HEK293T (cell line): ENCODE measurements at places on chromosomes 7 and 10.

- no peak for DNase-seq
Observed at GRCh38 chr10:92972066-92972870, 88.3 kb upstream of the CYP26C1 start.

- DNase-seq, result no peak
Observed at GRCh38 chr7:112946350-112946749, 140.3 kb downstream of the GPR85 start.

GRCh38 chr10:21712975-21713374, 178.9 kb downstream of the MLLT10 start:
- no peak for DNase-seq

DNA sequence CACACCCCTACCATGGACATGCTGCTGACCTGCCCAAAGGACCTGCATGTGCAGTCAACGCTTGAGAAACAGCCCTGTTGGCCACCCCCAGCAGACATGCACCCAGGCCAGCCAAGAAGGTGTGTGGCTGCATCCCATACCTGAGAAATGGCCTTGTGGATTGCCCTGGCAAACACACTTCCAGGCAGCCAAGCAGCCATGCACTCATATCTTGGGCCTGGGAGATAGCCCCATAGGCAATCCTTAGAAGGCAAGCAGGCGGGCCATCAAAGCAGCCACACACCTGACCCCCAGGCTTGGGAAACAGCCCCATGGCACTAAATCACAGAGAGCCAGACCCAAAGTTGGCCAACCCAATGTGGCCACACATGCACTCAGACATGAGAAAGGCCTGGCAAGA, 4.9 kb upstream of the AKR1B1 start:
- no peak for DNase-seq

GRCh38 chr7:129741743-129742213, 130.3 kb downstream of the NRF1 start:
- no peak for DNase-seq

- no peak for DNase-seq
Observed at GRCh38 chr7:37493810-37494209, 45.1 kb upstream of the ELMO1 start.

DNA sequence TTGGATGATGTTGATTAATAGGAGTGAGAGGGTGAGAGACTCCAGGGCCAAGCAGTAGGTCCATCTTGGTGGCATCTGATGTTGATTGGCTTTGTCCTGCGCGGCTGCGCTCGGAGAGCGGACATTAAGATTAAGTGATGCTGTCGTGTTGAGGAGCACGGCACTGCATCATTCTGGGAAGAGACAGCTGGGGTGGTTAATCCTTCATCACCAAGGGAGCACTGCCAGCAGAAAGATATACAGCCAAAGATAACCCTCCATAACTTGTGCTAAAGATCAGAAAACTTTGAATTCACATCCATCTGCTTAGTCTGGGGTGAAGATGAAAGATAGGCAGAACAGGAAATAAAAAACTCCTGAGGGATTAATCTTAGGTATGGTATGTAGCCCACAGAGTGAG, 208.3 kb downstream of the LRMDA start:
- DNase-seq, result no peak

GRCh38 chr10:64089648-64090047, 568.4 kb downstream of the REEP3 start:
- no peak for DNase-seq

- no peak for DNase-seq
Observed at GRCh38 chr7:26508481-26508880, 216.8 kb downstream of the SNX10 start.
